ENCODE measurements at places on chromosomes 5 and 9.

DNA sequence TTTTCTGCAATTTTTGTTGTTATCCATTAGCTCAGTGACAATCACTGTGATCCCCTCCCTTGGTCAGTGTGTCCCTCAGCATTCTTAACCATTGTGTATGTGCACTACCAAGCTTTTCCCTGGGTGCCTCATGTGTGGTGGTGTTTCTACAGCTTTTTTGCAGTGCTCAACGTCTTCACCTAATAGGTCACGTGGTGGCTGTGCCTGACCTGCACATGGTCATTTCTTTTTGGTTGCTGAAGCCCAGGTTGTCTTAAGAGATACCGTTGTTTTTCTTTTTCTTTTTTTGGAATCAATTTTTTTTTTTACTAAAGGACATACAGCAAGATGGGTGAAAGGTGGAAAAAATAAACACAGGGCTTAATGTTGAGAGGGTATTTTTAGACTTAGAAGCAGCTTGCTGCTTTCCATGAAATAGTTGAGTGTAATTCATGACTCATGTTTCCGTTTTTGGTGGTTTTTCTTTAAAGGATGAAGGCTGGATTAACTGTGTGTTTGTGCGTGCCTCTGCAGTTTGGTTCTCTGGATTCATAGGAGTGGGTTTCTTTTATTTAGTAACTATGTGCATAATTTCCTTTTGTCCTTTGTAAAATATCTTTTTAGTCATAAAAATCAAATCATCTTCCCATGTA lies 22.2 kb downstream of the SH3GL2 start:
- no peak for DNase-seq

GRCh38 chr9:84435902-84436301 lies 95.3 kb upstream of the SLC28A3 start:
- no peak for DNase-seq

DNA sequence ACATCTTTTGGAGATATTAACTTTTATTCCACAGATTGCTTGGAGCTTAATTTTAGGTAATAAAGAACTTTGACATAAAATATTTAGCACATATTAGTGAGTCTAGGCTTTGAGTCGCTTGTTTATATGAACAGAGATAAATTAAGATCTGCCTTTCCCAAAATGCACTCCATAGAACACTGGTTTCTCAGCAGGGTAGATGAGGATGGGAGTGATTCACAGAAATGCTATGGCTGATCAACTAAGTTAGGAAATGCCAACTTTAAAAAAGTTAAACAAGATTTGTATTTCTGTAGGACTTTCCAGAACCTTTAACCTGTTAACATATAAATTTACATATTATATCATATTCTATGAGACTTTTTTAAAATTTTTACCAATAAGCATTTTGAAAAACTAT lies 65.2 kb downstream of the STARD4 start:
- no peak for DNase-seq

GRCh38 chr9:121261755-121262154 lies 6.2 kb upstream of the GSN start:
- DNase-seq, result no peak

DNA sequence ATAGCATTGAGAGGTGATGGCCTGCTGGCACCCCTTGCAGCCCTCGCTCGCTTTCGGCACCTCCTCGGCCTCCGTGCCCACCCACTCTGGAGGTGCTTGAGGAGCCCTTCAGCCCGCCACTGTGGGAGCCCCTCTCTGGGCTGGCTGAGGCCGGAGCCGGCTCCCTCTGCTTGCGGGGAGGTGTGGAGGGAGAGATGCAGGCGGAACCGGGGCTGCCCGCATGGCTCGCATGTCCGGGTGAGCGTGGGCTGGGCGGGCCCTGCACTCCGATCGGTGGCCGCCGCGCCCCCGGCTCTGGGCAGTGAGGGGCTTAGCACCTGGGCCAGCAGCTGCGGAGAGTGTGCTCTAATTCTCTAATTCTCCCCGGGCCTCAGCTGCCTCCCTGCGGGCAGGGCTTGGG lies 101.1 kb downstream of the KIF4B start:
- no peak for DNase-seq

DNA sequence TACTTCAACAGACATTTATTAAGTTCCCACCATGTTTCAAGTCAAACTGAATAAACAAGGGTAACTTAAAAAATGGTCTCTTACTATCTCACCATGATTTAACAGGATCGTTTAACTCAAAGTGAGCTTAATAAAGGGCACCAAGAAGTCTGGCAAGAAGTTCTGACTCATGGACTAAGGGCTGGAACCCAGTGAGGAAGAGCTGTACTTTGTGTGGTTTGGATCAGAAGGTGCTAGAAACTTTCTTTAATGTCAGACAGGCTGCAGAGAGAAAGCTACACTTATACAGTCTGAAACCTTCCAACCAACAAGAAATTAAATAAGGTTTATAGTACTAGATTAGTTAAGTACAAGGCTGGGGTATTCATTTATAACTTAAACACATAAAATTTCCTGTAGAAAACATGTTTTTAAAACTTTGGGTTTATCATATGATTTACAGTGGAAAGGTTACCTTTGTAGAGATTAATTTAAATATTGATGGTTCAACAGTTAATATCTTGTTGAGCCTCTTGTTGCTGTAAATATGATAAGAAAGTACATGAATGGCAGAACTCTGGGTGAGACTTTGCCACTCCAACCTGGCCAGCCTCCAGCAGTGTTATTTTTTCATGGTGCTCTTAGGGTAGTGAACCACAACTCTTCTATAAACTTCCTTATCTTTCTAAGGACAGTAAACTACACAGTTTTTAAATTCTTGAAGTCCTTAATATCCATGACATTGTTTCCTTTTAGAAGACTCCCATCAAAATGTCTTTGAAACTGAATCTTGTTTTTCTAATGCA lies 162.8 kb downstream of the MAN2A1 start:
- no peak for DNase-seq

GRCh38 chr9:69759021-69759420 lies 790 bp downstream of the PTAR1 start:
- no peak for DNase-seq

GRCh38 chr9:121398374-121398773 lies 28.3 kb upstream of the STOM start:
- DNase-seq, result no peak

DNA sequence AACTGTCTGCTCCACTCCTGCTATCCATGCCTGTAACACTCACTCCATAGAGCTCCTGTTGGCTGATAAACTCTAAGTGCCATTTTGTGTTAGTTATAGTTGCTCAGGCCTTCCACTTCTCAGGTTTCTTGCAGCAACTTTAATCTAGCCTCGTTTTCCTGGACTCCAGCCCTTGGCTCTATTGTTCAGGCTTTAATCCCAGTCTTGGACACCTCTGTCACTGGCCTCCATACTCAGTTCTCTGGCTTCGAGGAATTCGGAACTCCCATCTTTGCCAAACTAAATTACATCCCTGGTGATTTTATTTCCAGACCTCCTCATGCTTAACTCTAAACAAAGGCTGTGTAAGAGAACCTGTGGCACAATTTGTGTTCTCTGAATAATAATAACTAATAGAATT lies 39.8 kb downstream of the EMB start:
- no peak for DNase-seq

- DNase-seq, result no peak
Observed at GRCh38 chr5:113230711-113231652, 203.8 kb downstream of the TSSK1B start.

- no peak for DNase-seq
Observed at GRCh38 chr5:56358703-56359681, 125.9 kb upstream of the ANKRD55 start.

All from activated T-cell treated with anti-CD3 and anti-CD28 coated beads, Interleukin-2, amount 50 U/mL, for 48 hours (primary cell).